ENCODE measurements at places on chromosomes 2 and 18.

GRCh38 chr18:44996261-44996660 is 315.6 kb downstream of the SETBP1 start:
- no peak for DNase-seq

DNA sequence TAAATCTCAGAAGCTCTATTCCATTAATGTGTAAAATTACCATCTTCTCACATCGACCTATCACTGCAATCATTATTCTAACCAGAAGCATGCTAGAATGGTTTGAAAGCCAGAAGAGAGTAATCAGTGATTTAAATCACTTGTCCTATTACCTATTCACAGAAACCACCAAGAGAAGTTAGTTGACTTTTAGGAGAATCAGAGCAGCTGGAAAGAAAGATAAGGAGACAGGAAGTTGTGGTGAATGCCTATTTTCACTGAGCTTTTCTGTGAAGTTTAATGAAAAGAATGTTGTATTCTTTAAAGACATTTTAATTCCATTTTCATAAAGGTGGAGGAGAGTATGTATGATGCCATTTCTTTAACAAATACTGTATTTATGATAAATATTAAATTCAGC is 352.6 kb upstream of the CRIM1 start:
- no peak for DNase-seq

DNA sequence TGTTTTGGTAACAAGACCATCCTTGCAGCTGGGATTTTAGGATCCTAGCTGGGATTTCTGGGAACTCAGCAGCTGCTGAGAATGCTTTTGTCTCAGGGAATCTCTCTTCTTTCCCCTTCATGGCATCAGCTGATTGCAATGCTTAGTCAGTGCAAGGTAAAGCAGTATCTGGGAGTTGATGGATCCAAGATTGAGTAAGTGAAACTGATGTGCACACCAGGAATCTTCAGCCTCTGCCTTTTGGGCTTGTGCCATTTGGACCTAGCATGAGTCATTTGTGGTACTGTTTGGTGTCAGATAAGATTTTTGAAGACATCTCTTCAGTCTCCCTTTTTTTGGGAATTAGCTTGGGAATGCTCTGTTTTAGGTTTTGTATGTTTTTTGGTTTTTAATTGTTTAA is 363.3 kb upstream of the TFPI start:
- DNase-seq, result peak; percentile 24

- no peak for DNase-seq
Measured at GRCh38 chr2:22501851-22502250, 883.1 kb upstream of the KLHL29 start.

- no peak for DNase-seq
Measured at GRCh38 chr2:122329278-122329677, 573.8 kb downstream of the TSN start.

DNA sequence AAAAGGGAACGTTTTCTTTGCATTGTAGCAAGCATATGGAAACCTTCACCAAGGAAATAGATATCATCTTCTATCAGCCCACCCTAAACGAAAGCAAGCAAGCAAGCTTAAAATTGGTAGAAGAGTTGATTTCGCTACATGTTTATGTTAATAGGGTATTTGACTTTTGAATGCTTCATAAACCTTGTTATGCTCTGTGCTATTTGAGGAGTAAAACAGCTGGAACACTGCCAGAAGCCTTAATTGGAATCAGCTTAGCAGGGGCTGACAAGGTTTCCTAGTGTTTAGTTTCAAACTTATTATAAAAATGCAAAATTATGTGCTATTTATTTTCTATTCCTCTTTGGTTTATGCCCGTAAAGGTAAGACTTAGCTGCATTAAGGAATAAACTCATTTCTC is 70.6 kb upstream of the LINC00305 start:
- DNase-seq, result no peak

- peak; percentile 37 for DNase-seq
Measured at GRCh38 chr2:174183076-174183475, 65.3 kb downstream of the OLA1 start.

DNA sequence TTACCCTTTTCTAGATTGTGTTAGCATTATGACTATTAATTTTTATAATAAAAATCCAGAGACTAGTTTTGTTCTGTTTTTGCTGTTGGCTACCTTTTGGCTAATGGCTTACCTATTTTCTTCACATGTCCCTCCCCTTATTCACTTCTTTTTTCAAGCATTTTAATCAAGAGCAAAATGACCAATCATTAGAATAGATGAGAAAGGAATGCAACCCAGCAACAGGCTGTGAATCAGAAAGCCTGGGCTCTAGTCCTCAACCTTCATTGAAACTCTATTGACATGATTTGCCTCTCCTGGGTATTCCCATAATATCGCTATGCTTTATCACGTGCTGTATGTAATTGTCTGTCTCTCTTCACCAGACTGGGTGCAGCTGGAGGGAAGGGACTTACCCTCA is 370.1 kb downstream of the IRS1 start:
- no peak for DNase-seq

GRCh38 chr2:156396126-156396525 is 40.1 kb upstream of the GPD2 start:
- DNase-seq, result no peak

DNA sequence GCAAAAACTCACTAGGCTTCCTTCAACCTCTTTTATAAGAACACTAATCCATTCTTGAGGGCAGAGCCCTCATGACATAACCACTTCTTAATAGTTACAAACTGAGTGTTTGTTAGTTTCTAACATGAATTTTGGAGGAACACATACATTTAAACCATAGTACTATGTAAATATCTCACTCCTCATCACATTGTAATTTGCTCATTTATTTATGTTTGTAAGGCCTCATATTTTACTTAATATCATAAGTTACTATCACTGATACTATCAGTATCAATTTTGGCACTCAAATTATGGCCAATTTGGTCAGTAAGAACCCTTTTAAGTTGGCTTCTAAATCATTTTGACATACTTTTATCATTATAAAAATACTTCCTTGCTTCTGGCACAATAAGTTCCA is 603.1 kb downstream of the ZEB2 start:
- DNase-seq, result no peak

GRCh38 chr2:73516033-73516432 is 126.2 kb downstream of the NAT8 start:
- DNase-seq, result peak; percentile 86

DNA sequence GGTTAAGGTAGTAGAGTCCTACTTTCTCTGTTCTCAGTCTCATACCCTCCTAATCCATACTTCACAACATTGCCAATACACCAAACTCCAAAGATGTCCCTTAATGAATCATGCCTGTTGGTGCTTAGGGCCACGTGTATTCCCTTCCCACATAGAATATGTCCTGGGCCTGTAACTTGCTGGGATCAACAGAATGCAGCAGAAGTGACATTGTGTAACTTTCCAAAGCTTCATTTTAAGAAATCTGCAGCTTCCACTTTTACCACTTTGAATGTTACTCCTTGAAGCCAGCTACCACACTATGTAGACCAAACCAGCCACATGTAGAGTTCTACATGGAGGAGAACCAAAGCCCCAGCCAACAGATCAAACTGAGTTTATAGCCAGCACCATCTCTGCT is 58.5 kb upstream of the ARHGAP15 start:
- DNase-seq, result no peak

DNA sequence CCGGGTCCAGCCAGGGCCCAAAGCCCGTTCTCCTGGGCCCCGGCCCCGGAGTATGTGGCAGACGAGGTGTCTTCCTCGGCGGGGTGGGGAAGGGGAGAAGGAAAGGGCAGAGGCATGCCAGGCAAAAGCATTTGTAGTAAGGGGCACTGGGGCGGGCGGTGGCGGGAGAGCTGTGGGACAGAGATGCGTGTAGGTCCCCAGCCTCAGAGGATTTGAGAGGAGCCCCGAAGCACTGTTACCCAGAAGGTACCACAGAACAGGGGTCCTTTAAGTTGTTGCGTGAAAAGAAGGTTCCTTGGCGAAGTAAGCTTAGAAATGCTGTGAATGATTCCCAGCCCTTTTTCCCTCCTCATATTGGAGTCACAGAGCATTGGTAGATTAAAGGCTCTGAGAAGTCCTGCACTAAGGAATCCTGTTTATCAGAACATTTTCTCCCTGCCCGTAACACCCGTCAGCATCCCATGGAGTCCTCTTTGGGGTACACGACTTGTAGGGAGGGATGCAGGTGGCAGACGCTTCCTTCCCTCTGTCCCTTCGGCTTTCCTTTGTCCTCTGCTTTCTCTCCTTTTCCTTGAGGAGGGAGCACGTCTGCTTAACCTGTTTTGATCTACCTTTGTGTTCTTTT is 12.5 kb downstream of the GAREM2 start:
- DNase-seq, result no peak

- DNase-seq, result no peak
Measured at GRCh38 chr2:158240975-158241374, 139.3 kb downstream of the UPP2 start.

DNA sequence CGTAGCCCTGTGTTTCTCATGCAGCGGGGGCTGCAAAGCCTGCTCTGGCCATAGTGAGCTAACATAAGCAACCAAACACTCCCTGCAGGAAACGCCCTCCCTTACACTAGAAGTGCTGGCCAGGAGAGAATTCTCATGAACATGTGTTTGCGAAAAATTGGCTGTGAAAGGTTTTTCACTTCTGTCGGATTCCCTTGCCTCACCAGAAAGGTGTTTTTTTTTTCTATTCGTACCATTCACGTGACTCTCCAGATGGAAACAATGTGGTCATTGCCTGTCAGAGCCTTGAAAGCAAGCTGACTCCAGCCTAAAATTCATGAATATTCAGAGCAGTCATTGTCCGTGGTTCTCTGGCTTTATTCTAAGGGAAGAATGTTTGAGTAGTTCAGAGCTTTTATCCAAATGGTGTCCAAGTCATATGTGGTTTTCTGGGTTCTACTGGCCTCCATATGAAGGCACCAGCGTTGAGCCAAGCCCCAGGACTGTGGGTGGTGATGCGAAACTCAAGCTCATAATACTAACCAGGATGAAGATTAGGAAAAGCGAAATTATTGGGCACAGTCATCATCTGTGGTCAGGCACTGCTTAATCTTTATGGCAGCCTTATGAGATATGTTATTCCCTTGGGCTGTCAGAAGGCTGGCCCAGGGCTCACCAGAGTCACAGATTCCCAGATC is 236.4 kb downstream of the ALPK2 start:
- DNase-seq, result no peak

- DNase-seq, result no peak
Measured at GRCh38 chr2:147660680-147661079, 184.1 kb upstream of the ACVR2A start.

DNA sequence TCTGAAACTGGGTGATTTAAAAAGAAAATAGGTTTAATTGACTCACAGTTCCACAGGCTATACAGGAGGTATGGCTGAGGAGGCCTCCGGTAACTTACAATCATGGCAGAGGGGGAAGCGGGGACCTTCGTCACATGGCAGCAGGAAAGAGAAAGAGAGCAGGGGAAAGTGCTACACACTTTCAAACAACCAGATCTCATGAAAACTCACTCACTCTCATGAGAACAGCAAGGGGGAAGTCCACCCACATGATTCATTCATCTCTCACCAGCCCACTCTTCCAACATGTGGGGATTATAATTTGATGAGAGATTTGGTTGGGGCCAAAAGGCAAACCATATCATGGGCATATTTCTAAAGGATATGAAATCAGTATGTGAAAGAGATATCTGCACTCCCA is 12.0 kb upstream of the ARHGAP15 start:
- no peak for DNase-seq

DNA sequence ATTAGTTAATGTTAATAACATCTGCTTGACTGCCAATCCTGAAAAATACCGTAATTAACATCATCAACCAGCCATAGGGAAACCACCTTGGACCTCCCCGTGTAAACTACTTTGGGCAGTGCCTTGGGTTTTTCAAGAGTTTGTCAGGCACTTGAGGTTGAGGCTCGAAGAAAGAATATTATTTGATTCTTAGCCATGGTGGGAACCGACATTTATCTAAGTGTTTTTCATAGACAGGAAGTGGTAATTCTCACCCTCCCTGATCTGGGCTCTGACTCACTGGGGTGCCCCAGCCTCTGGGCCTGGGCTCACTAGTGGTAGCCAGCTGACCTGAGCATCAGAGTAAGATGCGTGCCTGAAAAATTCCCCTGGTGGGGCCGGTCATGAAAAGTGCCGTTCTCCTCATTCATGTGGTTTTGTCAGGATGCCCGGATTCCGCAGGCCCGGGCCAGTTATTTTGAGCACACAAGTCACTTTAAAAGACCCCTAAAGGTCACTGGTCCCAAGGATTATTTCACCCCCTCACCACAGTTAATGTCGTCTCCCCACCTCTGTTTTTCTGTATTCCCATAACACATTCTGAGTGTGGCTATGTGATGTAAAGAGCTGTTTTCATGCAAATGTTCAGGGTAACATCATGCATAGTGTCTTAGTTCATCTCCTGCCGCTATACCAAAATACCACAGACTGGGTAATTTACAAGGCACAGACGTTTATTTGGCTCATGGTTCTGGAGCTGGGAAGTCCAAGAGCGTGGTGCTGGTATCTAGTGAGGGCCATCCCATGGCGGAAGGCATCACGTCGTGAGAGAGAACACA is 21.6 kb upstream of the SPATA3 start:
- peak; percentile 89 for DNase-seq

GRCh38 chr2:138432971-138433370 is 68.6 kb upstream of the SPOPL start:
- no peak for DNase-seq

DNA sequence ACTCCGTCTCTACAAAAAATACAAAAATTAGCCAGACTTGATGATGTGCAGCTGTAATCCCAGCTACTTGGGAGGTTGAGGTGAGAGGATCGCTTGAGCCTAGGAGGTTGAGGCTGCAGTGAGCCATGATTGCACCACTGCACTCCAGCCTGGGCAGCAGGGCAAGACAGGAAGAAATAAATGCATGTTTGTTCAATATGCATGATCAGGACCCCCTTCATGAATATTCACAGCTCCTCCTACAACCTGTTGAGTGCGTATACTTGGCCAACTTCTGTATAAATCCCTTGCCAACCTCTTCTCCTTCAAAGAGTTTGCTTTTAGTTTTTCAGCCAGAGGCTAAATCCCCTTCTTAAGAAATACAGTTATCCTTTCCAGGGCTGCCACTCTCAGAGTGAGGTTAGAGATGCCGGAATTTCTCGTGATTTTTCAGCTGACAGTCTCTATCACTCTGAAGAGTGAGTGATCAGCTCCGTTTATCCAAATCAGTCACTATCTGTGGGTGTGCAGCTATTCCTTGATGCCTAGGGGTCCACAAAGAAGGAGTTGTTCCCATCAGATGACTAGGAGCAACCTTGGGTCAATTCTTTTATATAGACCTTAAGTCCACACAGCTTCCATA is 39.2 kb downstream of the FAM161A start:
- DNase-seq, result no peak

- DNase-seq, result no peak
Measured at GRCh38 chr2:164593959-164594358, 27.3 kb downstream of the GRB14 start.

GRCh38 chr2:235314371-235314930 is 179.4 kb upstream of the AGAP1 start:
- DNase-seq, result peak; percentile 9

DNA sequence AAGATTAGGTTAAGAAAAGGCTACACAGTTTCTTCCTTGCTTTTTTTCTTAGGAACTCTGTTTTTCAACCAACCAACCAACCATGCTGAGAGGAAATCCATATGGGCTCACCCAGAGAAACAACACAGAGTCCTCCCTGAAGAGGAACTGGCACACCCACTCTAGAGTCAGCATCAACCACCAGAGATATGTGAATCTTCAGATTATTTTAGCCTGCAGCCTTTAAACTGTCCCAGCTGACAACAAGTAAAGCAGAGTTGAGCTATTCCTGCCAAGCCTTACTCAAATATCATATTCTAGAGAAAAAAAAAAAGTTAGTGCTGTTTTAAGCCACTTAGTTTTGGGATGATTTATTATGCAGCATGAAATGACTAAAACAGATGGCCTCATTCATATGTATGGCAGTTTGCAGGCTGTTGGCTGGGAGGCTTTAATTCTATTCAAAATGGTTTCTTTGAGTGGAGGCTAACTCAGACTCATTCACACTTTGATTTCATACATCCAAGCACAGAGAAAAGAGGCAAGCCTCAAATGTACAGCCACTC is 1637.7 kb upstream of the LRRTM1 start:
- no peak for DNase-seq
